Fibroblast of villous mesenchyme (primary cell): ENCODE measurements at places on chromosomes 16 and 17.
A peak's percentile ranks its signal among the peaks of the same experiment; 100 is the strongest.

DNA sequence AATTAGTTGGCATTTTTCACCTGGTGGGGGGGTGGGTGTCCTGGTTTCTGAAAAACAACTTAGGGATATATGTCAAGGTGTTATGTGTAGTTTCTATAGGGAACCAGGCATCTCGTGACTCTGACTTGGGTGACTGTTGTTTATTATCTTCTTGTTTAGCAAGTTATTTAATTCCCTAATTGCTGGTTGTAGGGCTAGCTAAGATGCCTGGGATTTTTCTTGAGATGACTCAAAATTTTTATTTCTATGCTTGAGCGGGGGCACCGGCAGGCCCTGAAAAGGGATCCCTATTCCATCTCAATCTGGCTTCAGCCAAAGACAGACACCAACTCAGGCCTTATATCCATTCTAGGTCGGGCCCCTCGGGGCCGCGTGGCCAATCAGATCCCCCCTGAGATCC is 3.2 kb downstream of the DPH1 start:
- DNase-seq: no peak

DNA sequence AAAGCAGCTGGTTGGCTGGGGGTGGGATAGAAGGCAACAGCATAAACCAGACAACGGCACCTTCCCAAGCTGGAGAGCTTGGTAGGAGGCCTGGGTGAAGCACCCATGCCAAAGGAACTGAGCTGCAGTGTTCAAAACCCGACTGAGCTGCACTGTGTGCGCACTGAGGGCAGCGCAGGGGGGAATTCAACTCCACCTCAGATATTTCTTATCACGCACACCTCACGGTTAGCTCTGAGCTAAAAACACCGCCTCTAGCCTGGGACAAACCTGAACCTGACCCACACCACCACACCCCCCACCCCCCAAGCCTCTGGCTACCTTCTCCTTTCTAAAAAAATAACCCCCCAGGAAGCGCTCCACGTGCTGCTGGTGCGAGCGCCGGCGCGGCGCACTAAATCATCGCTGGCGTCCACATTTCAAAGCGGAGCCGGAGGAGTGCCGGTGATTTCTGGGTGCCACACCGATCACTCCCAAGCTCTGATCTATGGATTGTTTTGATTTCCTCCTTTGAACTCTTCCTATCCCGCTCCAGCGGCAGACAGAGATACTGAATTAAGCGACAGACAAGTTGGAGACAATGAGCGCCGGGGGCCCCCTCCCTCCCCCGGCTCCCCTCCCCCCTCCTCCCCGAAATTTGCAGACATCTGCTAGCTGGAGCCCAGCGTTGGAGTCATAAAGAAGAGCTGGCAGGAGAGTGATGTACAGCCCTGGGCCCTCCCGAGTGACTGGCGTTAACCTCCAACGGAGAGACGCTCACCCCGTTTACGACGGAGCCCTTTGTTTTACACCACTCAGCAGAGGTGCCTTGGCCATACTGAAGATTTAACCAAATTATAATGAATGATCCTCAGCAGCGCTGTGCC is 85.0 kb downstream of the NOG start:
- DNase-seq: peak; percentile 2

DNA sequence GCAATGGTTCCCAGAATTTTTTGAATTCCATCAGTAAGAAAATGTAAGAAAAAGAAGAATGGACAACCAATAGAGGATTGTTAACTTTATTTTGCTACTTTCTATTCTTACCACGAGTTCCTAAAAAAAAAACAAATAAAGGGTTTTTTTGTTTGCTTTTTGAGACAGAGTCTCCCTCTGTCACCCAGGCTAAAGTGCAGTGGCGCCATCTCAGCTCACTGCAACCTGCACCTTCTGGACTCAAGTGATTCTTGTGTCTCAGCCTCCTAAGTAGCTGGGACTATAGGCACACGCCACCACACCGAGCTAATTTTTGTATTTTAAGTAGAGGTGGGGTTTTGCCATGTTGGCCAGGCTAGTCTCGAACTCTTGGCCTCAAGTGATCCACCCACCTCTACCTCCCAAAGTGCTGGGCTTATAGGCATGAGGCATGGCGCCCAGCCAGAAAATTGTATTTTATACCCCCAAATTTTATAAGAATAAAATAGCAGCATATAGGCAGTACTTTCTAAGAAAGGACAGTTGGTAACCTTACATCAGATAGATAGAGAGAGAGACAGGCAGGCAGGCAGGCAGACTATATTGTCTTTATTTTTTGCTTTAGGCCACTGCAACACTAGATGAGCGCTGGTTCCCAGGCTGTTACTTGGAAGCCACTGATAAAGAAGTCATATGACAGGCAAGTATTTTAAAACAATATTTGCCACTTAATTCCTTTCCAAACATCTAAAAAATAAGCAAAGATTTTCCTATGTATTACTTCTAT is 127.5 kb downstream of the VPS53 start:
- no peak for DNase-seq

- DNase-seq: peak; percentile 50
Measured at GRCh38 chr17:6413065-6413464, 21.9 kb downstream of the AIPL1 start.

DNA sequence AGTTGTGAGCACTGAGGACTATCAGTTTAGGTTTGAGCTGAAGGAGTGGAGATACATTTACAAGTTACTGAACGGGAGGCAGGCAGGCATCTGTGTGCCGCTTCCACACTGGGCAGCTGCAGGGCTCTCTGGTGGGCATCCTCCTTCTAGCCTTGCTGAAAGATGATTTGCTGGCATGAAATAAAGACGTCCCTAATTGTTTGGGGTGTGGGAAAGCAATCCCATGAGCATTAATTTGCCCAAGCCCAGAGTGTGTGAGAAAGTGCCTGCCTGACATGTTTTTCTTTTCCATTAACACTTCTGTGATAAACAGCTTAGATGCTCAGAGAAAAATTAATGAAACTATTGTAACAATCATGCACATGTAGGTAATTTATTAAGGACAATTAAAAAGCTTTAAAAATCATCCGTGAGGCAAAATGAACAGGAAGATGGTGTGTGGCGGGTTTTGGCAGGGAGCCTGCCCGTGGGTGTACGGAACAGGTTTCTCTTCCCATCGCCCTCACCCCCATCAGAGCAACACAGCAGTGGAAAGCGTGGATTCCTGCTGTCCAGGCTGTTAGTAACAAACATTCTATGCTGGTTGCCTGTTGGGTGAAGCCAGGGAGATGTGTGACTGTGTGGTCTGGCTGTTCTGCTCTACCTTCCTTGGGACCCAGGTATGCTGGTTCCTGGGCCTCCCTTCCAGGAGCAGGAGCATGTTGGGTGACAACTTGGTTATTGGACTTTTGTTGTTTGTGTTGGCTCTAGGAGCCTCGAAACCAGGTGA is 191.9 kb downstream of the MSI2 start:
- no peak for DNase-seq

DNA sequence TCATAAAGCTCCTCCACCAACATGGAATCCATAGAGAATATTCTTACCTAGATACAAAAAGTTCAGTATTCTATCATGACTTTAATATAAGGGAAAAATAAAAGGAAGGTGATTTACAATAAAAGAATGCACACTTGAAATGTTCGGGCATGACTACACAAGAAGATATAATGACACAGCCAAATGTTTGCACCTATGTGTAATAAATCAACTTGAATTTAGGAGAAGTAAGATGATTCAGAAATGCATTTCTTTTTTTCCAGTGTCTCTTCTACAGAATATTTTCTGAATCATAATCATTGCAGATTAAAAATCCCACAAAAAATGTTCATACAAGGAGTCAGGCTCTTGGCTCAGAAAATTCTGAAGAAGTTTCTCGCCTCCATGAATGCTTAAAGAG is 404.0 kb upstream of the HSBP1 start:
- peak; percentile 10 for DNase-seq

DNA sequence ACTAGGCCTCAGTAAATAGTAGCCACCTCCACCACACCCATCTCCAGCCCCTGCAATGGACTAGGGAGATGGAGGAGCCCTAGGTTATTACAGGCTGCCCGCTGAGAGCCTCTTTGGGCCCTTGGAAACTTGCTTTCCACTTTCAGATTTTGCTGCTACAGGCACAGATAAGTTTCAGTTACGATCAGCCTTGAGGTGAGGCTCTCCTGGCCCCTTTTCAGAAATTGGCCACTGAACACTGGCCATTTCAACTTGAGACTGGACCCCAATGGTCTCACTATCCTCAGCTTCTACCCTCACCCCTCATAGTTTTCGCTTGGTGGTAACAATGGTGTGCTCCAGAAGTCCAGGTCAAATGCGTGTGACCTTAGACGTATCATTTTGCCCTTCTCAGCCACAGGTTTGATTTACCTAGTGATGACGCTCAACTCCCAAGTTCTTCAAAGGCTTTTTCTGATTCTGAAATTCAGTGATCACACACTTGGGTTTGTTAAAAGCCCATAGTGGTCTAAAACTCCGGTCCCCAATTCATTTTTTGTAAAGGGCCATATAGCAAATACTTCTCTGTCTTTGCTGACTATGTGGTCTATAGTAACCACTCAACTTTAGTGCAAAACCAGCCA is 1.0 kb downstream of the PMM2 start:
- DNase-seq: no peak

GRCh38 chr17:48054238-48055185 is 6.4 kb downstream of the NFE2L1 start:
- peak; percentile 92 for DNase-seq

- no peak for DNase-seq
Measured at GRCh38 chr17:81665205-81666091, 957 bp downstream of the OXLD1 start.

- DNase-seq: no peak
Measured at GRCh38 chr17:80870401-80870800, 121.2 kb upstream of the CHMP6 start.
